ENCODE measurements at places on chromosomes 11 and 22. TPM values are rescaled to one million over a fixed set of nuclear protein-coding genes. Genes with fewer than 3 reads are reported as not detected.

- no peak for DNase-seq
These were observed 109.3 kb upstream of the SNX19 start for GRCh38 chr11:131025421-131026125.

GRCh38 chr22:40352763-40353162, 6.5 kb downstream of the ADSL start:
- no peak for DNase-seq

GRCh38 chr22:27810609-27811151, 9.1 kb upstream of the MN1 start:
- DNase-seq: no peak

DNA sequence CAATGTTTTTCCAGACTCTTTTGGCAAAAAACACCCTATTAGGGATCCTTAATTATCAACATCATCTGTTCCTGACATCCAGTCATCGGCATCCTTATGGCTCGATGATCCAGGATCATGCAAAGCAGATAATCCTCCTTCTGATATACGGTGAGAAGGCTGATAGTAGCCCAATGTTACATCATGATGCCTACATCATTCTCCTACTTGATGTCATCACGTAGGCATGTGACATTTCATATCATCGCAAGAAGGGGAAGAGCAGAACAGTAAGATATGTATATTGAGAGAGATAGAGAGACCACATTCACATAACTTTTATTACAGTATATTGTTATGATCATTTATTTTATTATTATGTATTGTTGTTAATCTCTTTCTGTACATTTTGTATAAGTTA, 168.6 kb downstream of the ADAMTS15 start:
- DNase-seq: no peak

DNA sequence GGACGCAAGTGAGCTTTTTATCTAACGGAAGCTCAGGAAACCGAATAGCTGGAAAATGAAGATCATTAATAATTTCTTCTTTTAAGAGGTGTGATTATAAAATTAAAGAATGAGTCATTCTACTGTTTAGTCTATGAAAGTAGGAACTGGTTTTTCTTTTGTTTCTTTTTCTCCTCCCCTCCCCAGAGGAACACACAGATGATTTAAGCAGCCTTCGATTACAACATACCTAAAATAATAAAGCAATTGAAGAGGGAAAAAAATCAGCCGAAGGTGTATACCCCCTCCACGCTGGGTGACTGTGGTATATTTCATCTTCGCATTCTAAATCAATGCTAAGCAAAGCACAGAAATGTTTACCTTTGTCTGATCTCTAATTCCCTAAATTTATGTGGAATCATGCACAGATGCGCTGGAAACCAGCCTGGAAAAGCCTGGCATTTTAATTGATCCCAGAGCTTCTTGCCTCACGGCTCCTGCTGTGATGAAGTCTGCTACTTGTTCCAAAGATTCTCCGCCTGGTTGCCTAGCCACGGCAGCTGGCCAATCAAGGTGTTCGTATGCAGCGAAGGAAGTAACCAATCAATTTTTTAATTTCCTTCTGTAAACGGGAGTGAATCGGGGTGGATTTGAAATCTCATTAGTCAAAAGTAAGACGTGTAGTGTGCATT, 133.9 kb downstream of the FANCF start:
- DNase-seq: no peak

DNA sequence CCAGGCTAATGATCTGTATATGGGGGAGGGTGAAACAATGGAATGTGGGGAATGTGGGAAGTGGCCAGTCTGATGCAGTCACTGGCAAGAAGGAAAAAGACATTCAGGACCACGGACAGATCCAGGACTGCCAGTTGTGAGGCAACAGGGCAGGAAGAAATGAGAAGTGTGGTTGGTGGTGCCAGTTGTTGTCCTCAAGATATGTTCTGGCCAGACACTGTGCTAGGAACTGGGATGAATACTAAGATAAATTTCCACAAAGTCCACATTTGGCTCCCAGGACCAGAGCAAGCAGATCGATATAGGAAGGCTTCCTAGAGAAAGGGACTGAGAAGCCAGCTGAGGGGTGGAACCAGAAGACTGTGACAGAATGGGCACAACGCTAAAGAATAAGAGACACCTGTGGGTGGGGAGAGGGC, 6.8 kb upstream of the TPBGL start:
- no peak for DNase-seq

The AHNAK gene
- polyA plus RNA-seq: 220 TPM

The GGT5 gene
- 16.5 TPM for polyA plus RNA-seq

The CARD10 gene
- polyA plus RNA-seq: 16.4 TPM

All from right renal cortex interstitium (tissue), 3 donors.